GOT3 (cell line): ENCODE measurements at places on chromosomes 1 and 21.

GRCh38 chr1:175009532-175009931 lies 9.8 kb downstream of the CACYBP start:
- no peak for DNase-seq

DNA sequence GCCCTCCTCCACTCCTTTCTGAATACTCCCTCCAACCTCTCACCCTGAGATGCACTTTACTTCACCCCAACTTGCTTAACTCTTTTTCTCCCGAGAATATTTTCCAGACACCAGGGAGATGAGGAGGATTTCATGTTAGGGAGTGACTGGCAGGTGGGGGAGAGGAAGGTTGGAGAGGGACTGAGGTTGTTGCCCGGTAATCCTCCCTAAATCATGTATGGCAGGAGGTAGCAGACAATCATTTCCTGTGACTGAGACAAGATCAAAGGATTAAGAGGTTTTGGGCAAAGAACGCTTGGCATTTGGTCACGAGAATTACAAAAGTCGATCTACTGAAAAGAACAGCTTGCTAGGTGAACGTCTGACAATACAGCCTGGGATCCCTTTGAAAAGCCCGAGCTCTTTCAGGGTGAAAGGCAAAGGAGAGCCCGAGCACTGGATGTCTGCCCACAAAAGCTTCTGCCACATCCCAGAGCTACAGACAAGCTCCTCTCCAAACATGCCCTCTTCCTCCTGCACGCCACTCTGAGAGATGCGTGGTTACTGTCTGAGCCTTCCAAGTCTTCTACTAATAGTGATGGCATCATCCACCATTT lies 154.1 kb downstream of the DAB1 start:
- DNase-seq, result no peak

DNA sequence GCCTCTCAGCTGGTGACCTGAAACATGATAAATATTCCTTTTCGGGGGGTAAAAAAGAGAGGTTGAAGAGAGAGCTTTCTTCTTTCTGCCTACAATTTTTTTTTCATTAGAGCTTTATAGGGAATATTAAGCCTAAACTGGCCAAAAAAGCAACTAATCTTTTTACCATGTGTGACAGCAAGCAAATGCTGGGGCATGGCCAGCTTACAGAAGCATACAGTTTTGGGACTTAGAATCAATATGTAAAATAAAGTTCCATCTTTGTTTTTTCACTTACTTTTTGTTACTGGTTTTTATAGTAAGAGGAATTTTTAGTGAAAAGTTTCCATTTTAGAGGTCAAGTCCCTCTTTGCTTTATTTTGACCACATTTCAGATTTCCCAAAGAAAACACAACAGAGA lies 301.2 kb upstream of the DEPDC1 start:
- no peak for DNase-seq

GRCh38 chr1:185645686-185646085 lies 88.5 kb upstream of the HMCN1 start:
- no peak for DNase-seq
